ENCODE measurements at places on chromosomes 11 and 22. TPM values are rescaled to one million over a fixed set of nuclear protein-coding genes. Genes with fewer than 3 reads are reported as not detected.

DNA sequence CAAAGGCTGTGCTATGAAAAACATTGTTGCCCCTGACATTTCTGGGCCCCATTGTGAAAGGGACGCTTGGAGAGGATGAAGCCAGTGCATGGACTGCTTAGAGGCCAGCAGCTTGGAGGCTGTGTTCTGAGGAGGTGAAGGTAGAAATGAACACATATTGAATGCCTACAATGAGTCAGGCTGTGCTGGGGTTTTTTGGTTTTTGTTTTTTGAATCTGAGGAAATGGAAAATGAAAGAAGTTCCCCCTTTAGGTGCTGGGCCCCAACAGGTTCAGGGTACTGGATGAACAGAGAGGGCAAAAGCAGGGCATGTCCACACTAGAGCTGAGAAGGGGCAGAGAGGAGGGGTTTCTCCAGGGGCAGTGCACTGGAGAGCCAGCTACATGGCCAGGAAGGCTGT lies 166.1 kb upstream of the API5 start:
- no peak for DNase-seq

GRCh38 chr11:23539556-23539955 lies 679.3 kb upstream of the CCDC179 start:
- no peak for DNase-seq

DNA sequence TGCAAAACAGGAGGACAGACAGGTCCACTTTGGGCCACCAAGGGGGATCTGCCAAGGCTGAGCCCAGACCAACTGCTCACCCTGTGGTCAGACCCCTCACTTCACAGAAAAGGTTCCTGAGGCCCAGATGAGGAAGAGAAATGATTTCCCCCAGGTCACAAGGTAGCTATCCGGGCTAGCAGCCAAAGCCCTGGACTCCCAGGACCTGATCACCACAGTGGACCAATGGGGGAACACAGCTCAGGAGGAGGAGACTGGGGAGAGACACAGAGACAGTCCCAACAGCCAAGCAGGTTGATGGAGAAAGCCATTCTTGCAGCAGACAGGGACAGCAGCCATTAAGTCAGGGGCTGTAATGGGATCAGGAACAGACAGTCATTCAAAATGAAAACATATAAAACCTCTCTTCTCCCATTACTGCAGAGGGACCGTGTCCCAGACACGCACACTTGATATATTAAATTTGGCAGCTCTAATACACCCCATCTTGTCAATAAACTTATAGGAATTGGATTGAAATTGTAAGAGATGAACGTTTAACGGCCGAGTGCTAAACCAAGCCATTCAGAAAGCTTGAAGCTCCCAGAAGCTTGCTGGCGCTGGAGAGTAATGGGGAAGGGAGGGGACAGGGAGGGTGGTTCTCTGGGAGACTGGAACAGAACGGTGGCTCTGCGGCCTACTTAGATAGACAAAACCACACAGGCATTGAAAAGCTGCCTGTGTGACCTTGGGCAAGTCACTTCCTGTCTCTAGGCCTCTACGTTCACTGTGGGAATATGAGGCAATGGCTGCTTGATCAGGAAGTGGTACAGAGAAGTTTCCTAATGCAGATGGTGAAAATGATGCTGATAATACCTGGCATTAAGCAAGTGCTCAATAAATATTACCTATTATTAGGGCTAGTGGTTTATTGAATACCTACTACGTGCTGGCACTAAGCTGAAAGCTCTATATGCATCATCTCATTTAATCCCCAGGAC lies 16.0 kb downstream of the ZMAT5 start:
- DNase-seq: peak; percentile 41

DNA sequence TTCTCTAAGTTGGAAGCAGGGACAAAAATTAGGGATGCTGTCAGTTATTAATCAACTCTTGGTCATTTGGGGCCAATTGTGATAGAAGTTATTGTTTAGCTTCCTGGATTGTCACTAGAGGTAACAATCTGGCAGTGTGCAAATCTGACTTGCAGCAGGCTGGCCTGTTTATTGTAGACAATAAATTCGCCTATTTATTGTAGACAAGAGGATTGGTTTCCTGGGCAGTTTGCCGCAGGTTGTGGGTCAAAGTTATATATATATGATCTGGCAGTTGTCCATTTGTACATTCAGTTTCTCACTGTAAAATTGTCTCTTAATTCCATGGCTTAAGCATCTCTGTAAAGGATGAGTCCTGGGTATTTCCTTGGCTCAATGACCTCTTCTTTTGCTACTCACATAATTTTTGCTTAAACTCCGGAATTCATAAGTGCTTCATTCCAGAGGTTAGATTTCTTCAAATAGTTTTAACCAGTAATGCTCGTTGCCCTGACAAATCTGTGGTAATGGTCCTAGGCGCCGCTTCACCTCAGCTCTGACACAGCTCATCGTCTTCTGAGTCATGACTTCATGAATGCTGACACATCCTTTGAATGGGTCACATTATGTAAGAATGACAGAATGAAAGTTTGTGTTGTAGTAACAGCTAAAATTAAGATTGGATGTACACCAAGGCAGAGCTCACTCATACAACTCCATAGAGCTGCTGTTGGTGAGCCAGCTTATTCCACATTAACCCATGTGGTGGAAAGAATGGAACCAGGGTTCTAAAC lies 7.8 kb upstream of the MMP3 start:
- DNase-seq: no peak

DNA sequence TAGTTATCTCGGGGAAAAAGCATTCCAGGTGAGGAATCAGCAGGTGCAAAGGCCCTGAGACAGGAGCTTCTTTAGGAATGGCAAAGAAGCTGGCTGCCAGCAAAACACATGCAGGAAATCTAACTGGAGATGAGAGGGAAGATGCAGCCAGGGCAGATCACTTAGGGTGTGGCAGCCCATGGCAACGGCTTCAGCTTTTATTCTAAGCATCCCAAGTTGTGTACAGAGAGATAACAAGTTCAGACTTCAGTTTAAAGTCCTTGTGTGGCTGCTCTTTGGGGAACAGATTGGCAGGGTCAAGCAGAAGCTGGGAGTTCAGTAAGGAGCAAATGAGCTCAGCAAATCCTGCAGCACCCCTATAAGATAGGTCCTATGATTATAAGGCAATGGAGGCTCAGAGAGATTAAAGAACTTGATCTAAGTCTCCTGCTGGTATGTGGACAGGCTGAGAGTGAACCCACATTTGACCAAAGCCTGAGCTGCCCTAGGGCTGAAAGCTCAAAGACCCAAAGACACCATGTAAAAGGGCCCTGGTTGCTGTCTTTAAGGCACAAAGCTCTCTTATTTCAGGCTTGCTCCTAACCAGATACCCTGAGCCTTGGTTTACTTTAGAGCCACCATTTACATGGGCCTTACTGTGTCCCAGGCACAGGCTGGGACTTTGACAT lies 466.8 kb downstream of the SOX6 start:
- DNase-seq: no peak

DNA sequence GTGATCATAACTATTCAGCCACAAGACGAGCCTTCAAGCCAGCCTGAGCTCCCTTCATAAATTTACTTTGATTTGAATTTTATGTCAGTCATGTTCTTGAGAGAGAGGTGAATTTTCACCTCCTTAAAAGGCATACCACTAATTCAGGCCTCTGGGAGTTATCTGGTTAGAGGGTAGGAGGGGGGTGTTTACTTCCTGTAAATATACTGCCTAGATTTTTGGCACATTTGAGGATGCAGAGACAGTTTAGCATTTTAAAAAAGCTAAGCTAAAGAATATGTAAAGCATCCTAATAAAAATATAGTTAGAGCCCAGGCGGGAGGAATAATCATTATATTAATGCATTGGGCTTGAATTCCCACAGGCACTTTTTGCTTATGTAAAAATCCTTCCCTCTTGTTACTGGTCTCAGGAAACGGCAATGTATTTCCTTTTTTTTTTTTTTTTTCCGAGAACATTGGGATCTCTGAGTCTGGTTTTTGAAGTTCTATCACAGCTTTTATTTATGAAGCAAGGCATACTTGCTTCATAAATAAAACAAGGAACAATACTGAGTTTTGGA lies 116.5 kb downstream of the CSNK2A3 start:
- DNase-seq: no peak

DNA sequence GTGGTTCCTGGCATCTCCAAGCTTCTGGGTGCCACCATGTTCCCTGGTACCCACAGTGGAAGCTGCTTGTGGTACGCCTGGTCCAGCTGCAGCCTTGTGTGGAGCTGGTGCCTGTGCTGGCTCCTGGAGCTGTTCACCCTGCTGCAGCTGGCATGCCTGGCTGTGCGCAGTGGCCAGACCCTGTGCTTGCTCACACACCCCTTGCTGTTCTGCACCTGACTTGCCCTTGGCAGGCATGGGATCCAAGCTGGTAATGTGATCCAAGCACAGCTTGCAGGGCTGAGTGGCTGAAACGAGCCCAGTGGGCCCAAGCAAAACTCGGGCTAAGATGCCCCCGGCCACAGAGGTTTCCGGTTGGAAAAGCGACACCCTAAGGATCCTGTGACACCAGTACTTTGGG lies 104.7 kb upstream of the CLMP start:
- DNase-seq: no peak

DNA sequence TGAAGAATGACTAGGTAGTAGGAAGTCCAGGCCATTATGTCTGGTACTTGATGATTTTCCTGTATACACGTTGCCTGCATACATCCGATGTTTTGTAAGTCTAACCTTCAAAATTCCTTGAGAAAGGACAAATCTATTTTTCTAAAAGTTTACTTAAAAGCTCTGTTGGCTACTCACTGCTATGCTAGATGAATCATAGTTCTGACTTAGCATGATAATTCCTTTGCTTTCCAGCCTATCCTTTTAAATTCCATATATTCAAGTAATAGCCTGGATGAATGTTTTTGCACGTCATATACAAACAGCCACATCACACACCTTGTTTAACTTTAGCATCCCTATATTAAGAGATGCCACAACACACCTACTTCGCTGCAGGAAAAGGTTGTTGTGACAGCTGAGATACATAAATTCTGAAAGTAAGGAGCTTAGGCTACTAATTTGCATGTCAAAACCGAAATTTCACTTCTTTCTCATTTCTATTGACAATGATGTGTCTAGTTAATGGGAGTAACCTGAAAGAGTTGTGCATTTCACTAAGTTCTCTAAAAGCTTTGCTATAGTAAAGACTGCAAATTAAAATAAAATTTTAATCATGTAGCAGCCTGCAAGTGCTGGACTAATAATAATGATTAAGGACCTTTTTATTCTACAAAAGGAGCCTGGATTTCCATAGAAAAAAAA lies 1116.4 kb downstream of the JRKL start:
- DNase-seq: no peak

- peak; percentile 67 for DNase-seq
Measured at GRCh38 chr11:112219476-112220232, 6.6 kb upstream of the PTS start.

DNA sequence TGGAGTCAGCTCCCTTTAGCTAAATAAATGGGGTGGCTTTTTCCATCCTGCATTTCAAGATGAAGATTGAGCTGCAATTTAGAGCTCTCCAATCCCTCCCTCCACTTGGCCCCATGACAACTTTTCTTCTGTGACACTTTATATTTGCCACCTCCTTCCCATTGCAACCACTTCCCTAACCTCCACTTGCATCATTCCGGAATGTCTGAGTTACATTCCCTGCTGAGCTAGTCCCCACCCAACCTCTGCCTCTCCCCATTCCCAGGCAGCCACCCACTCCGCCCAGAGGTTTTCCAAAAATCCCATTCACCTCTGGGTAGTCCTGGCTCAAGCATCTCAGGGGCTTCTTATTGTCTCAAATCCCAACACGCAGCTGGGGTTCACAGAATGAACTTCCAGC lies 24.7 kb downstream of the PC start:
- no peak for DNase-seq

- DNase-seq: no peak
Measured at GRCh38 chr11:59957094-59957493, 6.7 kb upstream of the OOSP4A start.

- DNase-seq: no peak
Measured at GRCh38 chr11:62547691-62548281, 1.2 kb upstream of the AHNAK start.

DNA sequence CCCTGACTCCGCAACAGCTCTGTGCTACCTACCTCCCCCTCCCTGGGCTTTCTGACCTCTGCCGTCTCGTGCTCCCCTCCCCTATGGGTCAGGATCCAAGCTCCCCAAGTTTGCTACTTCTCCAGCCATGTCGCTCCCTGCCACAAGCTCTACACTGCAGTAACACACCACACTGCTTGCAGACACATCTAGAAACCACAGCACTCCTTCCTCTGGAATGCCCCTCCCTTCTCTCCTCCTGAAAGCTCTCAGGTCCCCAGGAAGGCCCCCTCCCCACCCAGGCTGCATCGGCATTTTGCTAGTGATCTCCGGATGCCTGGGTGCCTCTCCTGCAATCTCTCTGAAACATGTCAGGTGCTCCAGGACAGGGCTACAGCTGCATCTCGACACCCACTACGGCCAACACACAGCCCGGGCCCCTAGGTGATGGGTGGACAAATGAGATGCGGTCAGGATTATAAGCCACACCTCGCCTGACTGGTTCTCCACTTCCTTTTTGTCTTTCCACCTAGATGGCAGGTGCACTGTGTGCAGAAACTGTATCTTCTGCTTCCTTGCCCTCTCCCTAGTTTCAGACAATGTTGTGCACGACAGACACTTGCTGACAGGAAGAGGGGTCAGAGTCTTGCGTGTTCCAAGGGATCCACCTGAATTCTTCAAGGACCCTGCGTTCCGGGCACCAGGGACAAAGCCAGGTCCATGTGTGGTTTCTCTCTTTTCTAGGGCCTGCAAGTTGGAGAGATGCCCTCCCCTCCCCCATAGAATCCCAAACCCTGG lies 22.9 kb downstream of the RPUSD4 start:
- no peak for DNase-seq

DNA sequence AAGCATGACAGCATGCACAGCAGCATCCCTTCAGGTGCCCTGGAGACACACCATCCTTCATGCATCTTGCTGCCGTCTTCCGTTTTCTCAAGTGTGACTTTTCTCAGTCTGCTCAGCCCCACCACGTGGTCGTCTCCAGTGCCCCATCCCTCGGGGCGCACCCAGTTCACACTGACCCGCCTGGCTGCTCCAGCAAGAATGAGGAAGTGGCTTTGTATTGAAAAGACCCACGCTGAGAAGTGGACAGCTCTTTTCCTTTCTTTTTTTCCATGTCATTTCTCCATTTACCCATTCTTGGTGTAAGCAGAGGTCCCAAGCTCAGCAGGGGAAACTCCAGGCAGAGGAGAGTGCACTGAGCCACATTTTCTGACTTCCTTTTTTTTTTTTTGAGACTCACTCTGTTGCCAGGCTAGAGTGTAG lies 14.5 kb downstream of the SERPINH1 start:
- no peak for DNase-seq

GRCh38 chr11:69476509-69476961 lies 4.9 kb upstream of the LINC01488 start:
- DNase-seq: no peak

The MS4A14 gene
- total RNA-seq: not detected

The MYEOV gene
- total RNA-seq: not detected

The MS4A15 gene
- total RNA-seq: not detected

The OR51E2 gene
- not detected for total RNA-seq

The ZNF280A gene
- not detected for total RNA-seq

The KDM2A gene
- 83.8 TPM for total RNA-seq

The CDON gene
- total RNA-seq: 3.4 TPM

The KCNK4 gene
- not detected for total RNA-seq

The DNAJB7 gene
- not detected for total RNA-seq

The TBX10 gene
- total RNA-seq: not detected
